ENCODE measurements at places on chromosomes 16 and 17. TPM values are rescaled to one million over a fixed set of nuclear protein-coding genes. Genes with fewer than 3 reads are reported as not detected.

- H3K27ac ChIP-seq = no peak overlapping the region
- no peaks in the 10 kb centered on the region for H3K36me3 ChIP-seq
- H3K4me1 ChIP-seq = no peaks in the 10 kb centered on the region
These were observed 39.0 kb downstream of the EMP2 start for GRCh38 chr16:10541366-10541765.

Gene TPPP3
- total RNA-seq = 7.2 TPM

- no peaks in the 10 kb centered on the region for H3K27me3 ChIP-seq
- H3K36me3 ChIP-seq = peaks cover 14% of the 10 kb centered on the region
- peaks cover 3% of the 10 kb centered on the region for H3K4me1 ChIP-seq
- DNase-seq = no peak
These were observed 12.2 kb downstream of the EFTUD2 start for GRCh38 chr17:44887016-44887415.

Gene NOXO1
- total RNA-seq = not detected

Gene SEC14L5
- total RNA-seq = 0.29 TPM

Gene FAM20A
- total RNA-seq = 16.4 TPM

- H3K4me1 ChIP-seq = no peaks in the 10 kb centered on the region
- DNase-seq = no peak
- H3K36me3 ChIP-seq = peaks cover 6% of the 10 kb centered on the region
- H3K27ac ChIP-seq = no peak overlapping the region
These were observed 7.0 kb downstream of the TERF2 start for GRCh38 chr16:69378760-69379159.

GRCh38 chr17:78477913-78478756 is 99.1 kb downstream of the DNAH17 start:
- H3K27ac ChIP-seq = no peak overlapping the region
- DNase-seq = no peak
- no peaks in the 10 kb centered on the region for H3K27me3 ChIP-seq
- H3K4me1 ChIP-seq = no peaks in the 10 kb centered on the region
- H3K4me3 ChIP-seq = no peak overlapping the region
- H3K36me3 ChIP-seq = no peaks in the 10 kb centered on the region

- H3K36me3 ChIP-seq = no peaks in the 10 kb centered on the region
- H3K4me3 ChIP-seq = no peak overlapping the region
- H3K27ac ChIP-seq = no peak overlapping the region
These were observed 17.8 kb downstream of the SNN start for GRCh38 chr16:11685844-11686618.

DNA sequence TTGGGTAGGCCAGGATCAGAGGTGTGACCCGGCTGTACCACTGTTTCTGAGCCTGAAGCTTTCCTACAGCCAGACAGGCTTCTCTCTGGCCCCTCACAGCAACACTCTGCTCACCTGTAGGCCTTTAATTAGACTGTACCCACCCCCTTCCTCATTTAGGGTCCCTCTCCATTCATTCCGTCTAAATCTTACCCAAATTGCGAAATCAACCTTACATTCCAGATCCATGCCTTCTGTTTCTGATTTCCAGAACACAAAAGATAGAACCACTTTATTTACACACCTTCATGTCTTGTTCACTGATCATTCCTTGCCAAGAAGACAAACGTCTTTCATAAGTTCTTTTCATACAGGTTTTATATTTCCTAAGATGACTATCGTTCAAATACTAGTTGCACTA is 160.8 kb downstream of the ZNF18 start:
- peaks cover 2% of the 10 kb centered on the region for H3K4me1 ChIP-seq
- no peak for DNase-seq
- no peaks in the 10 kb centered on the region for H3K27me3 ChIP-seq
- H3K27ac ChIP-seq = no peak overlapping the region
- H3K36me3 ChIP-seq = no peaks in the 10 kb centered on the region

DNA sequence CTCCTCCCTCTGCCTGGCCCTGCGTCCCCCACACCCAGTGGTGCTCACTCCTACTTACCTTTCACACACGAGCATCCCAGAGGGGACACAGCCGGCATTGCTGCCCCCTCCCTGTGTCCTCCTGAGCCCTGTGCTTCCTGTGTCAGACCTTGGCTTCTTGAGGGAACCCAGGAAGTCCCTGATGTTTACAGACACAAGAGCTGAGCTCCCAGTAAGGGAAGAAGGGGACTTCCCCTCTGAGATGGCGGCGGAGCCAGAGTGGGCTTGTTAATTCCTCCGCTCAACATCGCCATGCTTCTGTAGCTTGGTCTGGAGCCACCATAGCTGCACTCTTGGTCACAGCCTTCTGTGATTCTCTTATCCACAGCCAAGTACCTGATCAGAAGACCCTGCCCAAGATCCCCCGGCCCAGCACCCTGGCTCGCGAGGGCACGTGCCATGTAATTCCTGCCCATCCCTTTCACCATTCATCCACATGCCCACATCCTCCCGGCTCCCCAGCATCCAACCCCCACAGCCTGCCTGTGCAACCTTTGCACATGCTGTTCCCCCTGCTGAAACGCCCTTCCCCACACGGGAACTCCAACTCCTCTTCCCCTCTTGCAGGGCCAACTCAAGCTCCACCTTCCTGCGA is 127.4 kb upstream of the FOXF1 start:
- H3K4me3 ChIP-seq = no peak overlapping the region
- H3K27me3 ChIP-seq = no peaks in the 10 kb centered on the region
- no peak overlapping the region for H3K27ac ChIP-seq
- H3K36me3 ChIP-seq = no peaks in the 10 kb centered on the region
- no peaks in the 10 kb centered on the region for H3K4me1 ChIP-seq

DNA sequence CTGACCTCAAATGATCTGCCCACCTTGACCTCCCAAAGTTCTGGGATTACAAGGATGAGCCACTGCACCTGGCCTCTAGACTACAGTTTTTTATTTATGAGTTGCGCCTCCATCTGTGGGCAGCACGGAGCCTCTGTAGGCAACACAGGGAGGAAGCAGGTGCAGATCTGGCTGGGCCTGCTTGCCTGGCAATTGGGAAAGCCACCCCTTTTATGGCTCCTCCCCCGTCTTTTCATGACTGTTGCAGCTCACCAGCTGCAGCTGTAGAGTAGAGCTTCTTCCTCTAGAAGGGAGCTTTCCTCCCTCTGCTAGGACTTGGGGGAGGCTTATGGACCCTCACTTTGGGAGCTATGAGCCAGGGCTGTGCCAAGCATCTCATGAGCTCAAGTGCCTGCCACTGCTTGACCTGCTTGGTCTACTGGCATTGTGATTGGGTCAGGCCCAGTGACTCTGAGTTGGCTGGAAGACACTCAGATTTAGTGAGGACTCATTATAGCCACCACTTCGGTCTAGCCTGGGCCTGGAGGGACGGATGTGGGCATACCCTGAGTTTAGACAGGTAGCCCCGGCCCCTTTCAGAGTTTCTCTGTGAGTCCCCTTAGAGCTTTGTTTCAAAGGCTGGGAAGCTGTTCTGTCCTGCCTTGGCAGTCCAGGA is 6.9 kb upstream of the SLC7A6 start:
- H3K4me1 ChIP-seq = no peaks in the 10 kb centered on the region
- DNase-seq = no peak
- H3K27me3 ChIP-seq = no peaks in the 10 kb centered on the region
- H3K27ac ChIP-seq = peak overlapping the region; percentile 64
- H3K4me3 ChIP-seq = no peak overlapping the region
